ENCODE measurements at places on chromosomes 1 and 21. TPM values are rescaled to one million over a fixed set of nuclear protein-coding genes. Genes with fewer than 3 reads are reported as not detected.

- peak; percentile 41 for DNase-seq
Measured at GRCh38 chr1:161905269-161905884, 118.3 kb downstream of the OLFML2B start.

GRCh38 chr1:112954017-112954650 lies 1.9 kb downstream of the SLC16A1 start:
- no peak for DNase-seq

DNA sequence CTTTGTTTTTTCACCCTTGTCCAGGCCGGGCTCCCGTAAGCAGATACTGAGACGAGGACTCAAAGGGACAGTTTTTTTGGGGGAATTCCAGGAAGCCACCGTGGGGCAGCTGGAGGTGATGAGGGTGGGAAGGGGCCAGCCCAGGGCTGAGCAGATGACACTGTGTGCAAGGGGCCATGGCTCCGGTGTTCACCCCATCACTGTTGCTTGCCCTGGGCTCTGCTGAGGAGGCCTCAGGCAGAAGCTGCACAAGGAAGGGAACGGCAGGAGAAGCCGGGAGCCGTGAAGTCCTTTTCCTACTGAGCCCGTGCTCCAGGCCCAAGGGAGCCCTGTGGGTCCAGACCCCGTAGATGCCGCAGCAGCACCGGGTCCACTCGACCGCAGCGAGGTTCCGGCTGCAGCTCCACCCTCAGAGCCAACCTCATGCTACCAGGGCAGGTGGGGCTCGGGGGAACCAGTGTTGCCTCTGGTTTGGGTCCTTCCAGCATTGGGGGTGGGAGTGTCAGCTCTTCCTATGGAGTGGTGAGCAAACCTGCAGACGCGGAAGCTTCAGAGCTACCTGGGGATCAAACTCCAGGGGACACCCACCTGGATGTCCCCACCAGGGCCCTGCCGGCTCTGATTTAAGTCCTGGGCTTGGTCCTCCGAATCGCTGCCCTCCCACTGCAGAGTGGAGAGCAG lies 4.3 kb upstream of the CALML6 start:
- DNase-seq, result no peak

- no peak for DNase-seq
Measured at GRCh38 chr21:16587681-16588375, 858.0 kb downstream of the USP25 start.

DNA sequence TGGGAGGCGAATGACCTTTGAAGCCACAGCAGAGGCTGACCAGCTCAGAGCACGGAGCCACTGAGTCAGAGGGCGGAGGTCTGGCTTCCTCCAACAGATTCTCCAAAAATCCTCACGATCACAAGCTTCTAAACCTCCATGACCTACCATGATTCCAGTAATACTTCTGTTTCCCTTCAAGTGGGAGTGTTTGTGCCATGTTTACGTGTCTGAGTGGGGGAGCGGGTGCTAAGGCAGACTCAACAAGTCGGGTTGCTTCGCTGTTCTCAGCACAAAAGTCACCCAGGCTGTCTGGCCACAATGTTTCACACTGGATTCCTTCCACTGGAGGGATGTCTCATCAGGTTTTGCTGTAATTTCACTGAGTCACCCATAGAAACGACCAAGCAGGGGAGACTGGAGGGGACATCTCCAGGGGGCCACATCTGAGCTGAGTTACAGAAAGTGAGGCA lies 86.2 kb downstream of the SLC66A1 start:
- no peak for DNase-seq

DNA sequence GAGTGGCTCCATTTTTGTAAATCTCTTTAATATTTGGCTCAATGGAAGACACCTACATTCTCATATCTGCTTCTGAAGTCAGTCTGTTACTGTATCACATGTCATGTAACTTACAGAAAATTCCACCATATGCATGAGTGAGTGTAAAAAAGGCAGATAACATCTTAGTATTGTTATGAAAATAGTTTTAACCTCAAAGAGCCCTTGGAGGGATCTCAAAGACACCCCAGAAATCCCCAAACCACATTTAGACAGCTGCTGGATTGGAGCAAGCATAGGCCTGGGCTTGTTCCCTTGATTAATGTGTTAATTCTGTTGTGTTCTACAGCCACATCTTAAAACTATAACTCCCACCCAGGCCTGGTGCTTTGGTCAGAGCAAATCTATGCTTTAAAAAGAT lies 16.9 kb downstream of the MACO1 start:
- no peak for DNase-seq

DNA sequence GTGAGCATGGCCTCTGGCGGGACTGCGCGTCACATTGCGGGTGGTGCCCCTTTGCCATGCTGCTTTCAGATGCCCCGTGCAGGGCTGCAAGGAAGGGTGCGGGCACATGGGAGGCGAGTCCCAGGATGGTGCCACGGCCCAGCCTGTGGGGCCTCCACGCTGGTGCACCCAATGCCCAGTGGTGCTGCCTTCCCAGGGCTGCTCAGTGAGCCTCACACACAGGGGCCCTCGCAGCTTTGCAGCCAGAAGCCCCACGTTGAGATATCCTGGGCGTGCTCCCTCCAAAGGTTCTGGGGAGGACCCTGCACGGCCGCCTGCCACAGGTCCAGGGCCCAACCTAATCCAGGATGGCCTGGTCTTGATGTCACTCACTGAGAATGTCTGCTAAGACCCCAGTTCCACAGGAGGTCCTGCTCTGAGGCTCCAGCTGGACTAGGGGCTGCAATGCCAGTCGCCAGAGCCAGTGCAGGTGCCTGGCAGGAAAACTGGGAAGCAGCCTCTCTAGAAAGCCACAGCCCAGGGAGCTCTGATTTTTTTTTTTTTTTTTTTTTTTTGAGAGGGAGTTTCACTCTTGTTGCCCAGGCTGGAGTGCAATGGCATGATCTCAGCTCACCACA lies 34.1 kb upstream of the PRSS38 start:
- no peak for DNase-seq

DNA sequence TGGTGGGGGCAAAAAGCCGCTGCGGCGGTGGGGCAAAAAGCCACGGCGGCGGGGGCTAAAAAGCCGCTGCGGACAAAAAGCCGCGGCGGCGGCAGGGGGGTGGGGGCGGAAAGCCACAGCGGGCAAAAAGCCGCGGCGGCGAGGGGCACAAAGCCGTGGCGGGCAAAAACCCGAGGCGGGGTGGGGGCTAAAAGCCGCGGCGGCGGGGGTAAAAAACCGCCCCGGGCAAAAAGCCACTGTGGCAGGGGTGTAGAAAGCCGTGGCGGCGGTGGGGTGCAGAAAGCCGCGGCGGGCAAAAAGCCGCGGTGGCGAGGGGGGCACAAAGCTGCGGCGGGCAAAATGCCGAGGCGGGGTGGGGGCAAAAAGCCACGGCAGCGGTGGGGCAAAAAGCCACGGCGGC lies 3901.8 kb downstream of the SRGAP2C start:
- no peak for DNase-seq

DNA sequence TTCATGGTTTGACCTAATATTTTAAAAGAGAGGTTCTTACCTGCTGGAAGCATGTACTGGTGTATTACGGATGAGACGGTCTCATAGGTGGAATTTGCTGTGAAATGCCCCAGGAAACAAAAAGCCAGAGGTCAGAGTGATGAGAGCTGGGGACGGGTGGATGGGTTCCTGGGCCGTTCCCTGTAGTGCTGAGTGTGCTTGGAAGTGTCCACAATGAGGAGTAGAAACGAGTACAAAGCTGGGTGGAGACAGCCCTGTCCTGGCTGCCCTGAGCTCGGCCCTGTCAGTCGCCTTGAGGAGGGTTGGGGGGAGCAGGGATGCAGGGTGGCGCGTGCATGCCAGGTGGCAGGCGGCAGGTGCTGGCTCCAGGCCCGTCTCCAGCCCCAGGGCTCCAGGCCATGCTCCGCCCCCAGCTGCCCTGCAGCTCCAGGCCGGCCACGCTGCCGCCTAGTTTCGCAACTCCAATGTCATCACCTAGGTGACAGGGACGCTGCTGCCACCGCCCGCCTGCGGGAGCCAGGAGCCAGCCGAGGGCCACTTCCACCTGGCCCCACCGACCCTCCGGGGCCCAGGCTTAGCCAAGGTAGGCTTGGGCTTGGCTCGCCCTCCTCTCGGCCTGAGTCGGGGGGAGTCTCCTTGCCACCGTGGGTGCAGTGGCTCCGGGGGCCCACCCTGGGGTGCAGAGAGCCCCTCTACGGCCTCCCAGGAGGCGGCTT lies 16.4 kb downstream of the TP73 start:
- DNase-seq, result peak; percentile 75

DNA sequence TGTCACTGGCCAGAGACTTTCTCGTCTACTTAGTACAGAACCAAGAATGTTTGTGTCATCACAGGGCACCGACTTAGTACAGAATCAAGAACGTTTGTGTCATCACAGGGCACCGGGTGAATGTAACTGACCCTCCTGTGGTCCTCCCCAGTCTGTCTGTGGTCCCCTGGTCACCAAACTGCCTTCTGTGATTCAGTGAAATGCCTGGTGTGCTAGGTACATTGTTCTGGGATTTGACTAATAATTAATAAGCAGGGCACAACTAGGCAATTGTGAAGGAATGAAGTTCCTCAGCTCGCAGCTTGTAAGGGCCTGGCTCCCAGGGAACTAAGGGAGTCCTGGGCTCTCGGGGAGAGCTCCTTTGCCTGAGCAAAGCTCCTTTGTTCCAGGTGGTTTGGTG lies 7.2 kb downstream of the MECR start:
- no peak for DNase-seq

DNA sequence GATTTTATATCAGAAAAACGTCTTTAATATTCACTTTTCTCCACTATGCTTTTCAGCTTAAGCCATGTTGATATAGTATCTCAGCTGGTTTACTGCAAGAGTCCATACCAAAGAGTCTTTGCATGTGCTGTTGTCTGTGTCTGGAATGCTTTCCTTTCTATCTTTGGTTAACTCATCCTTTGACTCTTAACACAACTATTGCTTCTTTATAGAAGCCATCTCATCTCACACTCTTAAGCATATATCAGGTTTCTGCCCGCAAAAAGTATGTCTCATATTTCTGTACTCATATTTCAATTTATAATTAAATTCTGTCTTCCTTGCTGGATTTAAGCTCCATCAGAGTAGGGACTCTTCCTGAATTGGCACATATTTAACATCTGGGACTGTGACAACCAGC lies 220.9 kb upstream of the KCNK2 start:
- DNase-seq, result no peak

- DNase-seq, result no peak
Measured at GRCh38 chr1:67317803-67318202, 10.1 kb downstream of the IL12RB2 start.

GRCh38 chr1:30035522-30036228 lies 687.7 kb downstream of the MATN1 start:
- no peak for DNase-seq

GRCh38 chr1:243667133-243667532 lies 182.9 kb downstream of the AKT3 start:
- no peak for DNase-seq

GRCh38 chr1:22331618-22332423 lies 119.8 kb upstream of the ZBTB40 start:
- no peak for DNase-seq

GRCh38 chr1:223189903-223190724 lies 47.1 kb upstream of the TLR5 start:
- no peak for DNase-seq

The SAMSN1 gene
- total RNA-seq, result 1.0 TPM

The SPRR4 gene
- total RNA-seq, result not detected

The UBE4B gene
- 78.0 TPM for total RNA-seq

The OR2T35 gene
- not detected for total RNA-seq

The PDC gene
- not detected for total RNA-seq
